ENCODE measurements at places on chromosomes 7 and 10.

GRCh38 chr10:60597513-60597912 is 180.8 kb upstream of the CDK1 start:
- no peak for DNase-seq

DNA sequence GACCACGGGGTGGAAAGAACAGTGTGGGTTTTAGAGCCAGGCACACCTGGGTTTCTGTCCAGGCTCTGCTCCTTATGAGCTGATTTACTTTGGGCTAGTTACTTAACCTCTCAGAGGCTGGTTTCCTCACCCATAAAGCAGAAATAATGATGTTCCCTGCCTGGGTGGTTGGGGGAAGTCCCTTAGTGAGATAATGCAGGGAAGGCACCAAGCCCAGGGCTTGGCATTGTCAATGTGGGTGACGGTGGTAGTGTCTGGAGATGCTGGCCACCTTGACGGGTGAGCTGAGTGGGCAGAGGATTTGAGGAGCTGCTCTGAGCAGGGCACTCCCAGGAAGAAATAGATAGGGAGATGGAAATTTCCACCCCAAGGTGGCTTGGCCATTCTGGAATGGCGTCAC is 65.2 kb downstream of the SH2D4B start:
- DNase-seq, result no peak

DNA sequence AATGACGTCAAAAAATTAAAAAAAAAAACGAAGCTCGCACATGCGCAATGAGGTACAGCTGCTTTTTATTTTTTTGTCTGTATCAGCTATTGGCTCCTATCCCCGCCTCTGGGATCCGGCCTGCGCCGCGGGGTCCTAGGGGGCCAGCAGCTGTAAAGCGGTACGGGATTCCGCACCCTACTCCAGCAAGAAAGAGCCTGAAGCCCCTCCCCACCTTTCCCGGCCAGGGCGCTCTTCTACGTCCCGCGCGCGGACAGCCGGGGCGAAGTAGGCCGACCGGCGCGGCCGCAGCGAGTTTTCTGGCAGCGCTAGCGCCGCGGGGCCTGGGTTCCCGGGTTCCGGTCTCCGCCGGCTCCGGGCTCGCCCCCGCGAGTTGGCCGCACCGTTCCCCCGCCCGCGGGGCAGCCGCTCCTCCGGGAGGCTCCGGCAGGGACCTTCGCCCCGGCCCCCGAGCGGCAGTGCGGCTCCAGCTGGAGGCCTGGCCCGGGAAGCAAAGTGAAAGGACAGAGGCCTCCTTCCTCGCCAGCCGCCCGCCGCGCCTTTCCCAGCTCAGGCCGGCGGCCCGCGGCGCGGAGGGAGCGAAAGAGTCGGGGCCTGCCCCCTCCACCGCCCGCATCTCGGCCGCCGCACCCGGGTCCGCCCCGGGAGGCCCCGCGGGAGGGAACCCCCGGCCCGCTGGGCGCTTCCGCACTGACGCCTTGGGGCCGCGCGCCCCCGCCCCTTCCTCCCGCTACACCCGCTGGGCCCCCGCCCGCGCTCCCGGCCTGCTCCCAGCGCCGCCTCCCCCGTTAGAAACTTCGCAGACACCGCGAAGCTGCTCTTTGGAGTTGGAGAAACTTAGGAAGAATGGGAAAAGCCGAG is 4.7 kb upstream of the SPAG6 start:
- DNase-seq, result peak; percentile 86

- no peak for DNase-seq
Observed at GRCh38 chr10:117892681-117893220, 154.0 kb downstream of the RAB11FIP2 start.

GRCh38 chr10:91536111-91536510 is 96.8 kb downstream of the PPP1R3C start:
- DNase-seq, result peak; percentile 71

- DNase-seq, result no peak
Observed at GRCh38 chr10:104061196-104061595, 24.5 kb downstream of the COL17A1 start.

GRCh38 chr10:60281331-60281730 is 108.3 kb downstream of the ANK3 start:
- DNase-seq, result no peak

DNA sequence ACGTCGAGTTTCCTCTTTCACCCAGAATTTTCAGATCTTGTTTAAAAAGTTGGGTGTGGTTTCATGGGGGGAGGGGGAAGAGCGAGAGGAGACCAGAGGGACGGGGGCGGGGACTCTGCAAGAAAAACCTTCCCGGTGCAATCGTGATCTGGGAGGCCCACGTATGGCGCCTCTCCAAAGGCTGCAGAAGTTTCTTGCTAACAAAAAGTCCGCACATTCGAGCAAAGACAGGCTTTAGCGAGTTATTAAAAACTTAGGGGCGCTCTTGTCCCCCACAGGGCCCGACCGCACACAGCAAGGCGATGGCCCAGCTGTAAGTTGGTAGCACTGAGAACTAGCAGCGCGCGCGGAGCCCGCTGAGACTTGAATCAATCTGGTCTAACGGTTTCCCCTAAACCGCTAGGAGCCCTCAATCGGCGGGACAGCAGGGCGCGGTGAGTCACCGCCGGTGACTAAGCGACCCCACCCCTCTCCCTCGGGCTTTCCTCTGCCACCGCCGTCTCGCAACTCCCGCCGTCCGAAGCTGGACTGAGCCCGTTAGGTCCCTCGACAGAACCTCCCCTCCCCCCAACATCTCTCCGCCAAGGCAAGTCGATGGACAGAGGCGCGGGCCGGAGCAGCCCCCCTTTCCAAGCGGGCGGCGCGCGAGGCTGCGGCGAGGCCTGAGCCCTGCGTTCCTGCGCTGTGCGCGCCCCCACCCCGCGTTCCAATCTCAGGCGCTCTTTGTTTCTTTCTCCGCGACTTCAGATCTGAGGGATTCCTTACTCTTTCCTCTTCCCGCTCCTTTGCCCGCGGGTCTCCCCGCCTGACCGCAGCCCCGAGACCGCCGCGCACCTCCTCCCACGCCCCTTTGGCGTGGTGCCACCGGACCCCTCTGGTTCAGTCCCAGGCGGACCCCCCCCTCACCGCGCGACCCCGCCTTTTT is at the start of gene VIM:
VIM (plus strand) TSS at position 151 of the 925 bp plus-strand sequence. CDS start 1,182 bp downstream, outside the sequence.
- peak; percentile 94 for DNase-seq

DNA sequence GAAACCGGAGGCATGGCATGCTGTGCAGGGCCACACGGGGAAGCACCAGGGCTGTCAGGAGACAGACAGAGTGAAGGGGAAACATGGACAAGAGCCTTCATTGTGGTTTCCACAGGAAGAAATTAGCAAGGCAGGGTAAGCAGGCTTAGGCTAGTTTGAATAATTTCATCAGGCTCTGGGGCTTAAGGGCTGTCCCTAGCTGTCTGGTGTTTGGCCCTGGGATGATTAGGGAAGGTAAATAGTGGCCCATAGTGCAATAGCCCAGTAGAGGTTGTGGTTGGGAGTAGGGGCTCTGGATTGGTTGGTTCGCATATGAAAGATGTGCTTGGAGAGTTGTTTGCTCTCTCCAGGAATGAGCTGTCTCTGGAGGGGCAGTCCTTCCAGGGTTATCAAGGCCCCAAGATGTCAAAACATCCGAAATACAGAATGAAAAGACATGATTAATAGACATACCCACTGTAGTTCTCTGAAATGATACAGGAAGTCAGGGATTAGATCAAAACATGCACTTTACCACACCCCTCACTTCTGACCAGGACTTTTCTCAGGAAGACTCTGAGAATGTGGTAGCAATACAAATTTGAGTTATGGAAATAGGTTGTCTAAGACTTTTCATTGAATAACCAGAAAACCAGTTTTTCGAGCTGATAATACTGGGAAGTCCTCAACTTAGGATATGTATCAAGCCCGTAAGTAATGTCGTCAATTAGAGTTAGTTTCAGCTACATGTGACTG is 224.9 kb upstream of the NFE2L3 start:
- DNase-seq, result no peak

GRCh38 chr7:142355328-142355727 is 97.5 kb upstream of the PRSS58 start:
- no peak for DNase-seq

DNA sequence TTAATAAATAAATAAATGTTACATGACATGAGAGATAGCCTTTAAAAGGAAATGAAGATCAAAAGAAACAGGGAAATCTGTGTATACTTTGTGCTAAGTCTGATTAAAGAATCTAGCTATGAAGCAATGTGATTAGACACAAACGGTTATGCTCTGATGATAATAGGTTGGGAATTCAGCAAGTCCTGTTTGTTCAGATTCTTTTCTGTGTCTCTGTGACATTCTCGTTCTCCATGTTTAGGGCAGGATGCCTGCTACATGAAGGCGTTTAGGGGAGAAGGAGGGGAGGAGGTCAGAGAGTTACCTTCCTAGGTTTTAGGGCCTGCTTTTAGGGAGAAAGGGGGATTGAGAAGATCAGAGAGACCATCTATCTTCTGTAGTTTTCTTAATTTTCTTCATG is 555.3 kb downstream of the DNAJB9 start:
- no peak for DNase-seq

DNA sequence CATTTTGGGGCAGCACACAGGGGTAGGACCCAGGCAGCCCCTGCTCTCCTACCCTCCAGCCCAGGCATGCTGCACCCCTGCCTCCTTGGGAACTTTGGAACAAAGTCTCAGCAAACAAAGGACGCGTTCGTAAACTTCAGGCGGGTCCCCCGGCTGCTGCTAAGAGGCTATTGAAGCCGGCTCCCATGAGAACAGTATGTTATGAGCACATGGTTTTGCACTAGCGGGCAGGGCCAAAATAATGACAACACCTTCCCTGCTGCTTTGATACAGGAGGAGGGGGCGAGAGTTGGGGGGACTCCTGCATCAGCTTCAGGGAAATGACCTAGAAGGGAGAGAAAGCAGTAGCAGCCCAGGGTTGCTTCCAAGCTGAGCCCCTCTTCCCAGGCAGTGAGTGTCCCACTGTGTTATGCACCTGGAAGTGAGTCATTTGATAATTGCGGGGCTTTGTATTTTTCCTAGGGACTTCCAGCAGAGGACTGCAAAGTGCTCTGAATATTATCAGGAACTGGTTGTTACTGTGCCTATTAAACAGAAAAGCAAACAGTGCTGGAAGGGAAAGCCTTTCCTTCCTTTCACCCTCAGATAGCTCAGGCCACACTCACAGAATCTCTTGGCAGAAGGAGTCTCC is 6.9 kb downstream of the ITPRIP start:
- peak; percentile 56 for DNase-seq

DNA sequence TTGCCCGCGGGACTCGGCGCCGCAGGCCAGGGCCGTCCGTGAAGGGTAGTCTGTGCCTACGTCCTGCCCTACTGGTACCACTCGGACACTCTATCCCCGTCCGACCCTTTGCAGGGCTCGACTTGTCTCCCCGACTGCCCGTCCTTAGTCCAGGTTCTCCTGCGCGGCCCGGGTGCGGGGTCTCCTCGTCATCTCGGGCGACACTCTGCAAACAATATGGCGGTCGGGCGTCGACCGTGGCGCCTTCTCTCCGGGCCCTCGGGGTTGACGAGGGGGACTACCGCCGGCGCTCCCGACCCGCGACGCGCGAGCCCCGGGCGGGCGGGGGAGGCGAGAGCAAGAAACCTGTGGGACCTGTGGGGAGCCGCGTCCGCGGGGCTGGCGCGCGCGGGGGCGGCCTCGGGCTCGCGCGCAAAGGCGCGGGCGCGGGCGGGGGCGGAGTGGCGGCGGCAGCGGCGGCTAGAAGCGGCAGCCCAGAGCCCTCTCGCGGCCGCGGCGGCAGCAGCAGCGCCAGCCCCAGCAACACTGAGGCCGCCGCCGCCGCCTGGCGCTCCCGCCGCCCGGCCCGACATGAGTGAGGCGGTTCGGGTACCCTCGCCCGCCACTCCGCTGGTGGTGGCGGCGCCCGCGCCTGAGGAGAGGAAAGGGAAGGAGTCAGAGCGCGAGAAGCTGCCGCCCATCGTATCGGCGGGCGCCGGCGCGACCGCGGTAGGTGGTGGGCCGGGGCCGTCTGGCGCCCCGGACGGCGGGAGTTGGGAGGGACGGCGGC is at the start of gene HECTD2:
HECTD2 (plus strand) TSS at position 476 of the 769 bp plus-strand sequence; CDS start at position 571, 95 bp downstream.
- DNase-seq, result peak; percentile 89

- DNase-seq, result no peak
Observed at GRCh38 chr10:131033166-131034085, 278.1 kb downstream of the TCERG1L start.

GRCh38 chr10:75293446-75293820 is 57.7 kb upstream of the COMTD1 start:
- DNase-seq, result no peak

GRCh38 chr7:135217645-135218509 is 6.6 kb upstream of the WDR91 start:
- DNase-seq, result no peak

- DNase-seq, result no peak
Observed at GRCh38 chr10:115706026-115706425, 567.0 kb downstream of the GFRA1 start.

DNA sequence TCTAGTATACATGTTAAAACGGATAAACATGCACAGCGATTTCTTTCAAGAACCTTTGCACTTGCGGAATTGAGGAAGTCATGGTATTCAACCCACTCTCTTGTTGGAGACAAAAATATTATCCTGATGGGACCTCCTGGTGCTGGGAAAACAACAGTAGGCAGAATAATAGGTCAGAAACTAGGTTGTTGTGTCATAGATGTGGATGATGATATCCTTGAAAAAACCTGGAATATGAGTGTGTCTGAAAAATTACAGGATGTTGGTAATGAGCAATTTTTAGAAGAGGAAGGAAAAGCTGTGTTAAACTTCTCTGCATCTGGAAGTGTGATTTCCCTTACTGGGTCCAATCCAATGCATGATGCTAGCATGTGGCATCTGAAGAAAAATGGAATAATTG is 6.9 kb downstream of the THNSL1 start:
- no peak for DNase-seq

GRCh38 chr7:49417034-49417433 is 356.4 kb upstream of the VWC2 start:
- DNase-seq, result no peak

DNA sequence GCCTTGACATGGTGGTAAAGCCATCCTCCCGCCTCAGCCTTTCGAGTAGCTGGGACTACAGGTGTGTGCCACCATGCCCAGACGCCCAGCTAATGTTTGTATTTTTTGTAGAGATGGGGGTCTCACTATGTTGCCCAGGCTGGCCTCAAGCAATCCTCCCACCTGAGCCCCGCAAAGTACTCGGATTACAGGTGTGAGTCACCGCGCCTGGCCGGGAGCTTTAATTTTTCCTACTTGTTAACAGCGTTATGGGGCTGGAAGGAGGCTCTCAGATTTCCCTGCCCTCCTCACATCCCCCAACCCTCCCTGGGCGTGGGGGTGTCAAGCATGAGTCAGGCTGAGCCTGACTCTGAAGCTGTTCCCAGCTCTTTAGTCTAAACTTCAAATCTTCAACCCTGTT is 8.3 kb downstream of the ALKBH4 start:
- DNase-seq, result no peak

DNA sequence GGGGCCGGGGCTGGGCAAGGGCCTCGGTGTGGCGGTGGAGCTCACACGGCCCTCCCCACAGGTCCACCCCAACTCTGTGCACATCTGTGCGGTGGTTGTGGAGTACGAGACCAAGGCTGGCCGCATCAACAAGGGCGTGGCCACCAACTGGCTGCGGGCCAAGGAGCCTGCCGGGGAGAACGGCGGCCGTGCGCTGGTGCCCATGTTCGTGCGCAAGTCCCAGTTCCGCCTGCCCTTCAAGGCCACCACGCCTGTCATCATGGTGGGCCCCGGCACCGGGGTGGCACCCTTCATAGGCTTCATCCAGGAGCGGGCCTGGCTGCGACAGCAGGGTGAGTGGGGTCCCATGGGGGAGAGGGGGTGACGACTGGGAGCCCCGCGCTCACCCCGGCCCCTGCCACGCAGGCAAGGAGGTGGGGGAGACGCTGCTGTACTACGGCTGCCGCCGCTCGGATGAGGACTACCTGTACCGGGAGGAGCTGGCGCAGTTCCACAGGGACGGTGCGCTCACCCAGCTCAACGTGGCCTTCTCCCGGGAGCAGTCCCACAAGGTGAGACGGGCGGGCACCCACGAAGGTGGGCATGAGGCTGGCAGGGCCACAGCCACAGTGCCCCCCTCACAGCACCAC is 8.8 kb downstream of the TMEM120A start:
- no peak for DNase-seq

Data from femur (tissue), 1 donor.